Hematopoietic multipotent progenitor cell treated with erythropoietin and hydrocortisone succinate and interleukin-3 and kit ligand, for 17 days (in vitro differentiated cells): ENCODE measurements at places on chromosomes 6 and 20.

DNA sequence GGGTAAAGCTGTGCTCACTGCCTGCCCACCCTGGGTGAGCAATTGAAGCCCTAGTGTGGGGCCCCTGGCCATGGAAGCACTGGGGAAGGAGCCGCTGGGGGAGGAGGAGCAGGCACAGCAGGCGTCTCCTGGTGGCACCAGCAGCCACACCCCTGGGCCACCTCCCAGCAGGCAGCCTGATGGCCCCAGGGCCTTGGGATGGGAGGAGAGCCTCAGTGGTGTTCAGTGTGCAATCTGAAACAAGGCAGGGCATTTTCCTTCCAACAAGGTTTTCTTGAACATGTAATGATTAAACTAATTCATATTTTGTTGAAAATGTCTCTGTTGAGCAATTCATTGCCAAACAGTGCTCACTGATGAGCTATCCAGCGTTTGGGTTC lies 151.0 kb downstream of the ZDHHC14 start:
- DNase-seq, result no peak

DNA sequence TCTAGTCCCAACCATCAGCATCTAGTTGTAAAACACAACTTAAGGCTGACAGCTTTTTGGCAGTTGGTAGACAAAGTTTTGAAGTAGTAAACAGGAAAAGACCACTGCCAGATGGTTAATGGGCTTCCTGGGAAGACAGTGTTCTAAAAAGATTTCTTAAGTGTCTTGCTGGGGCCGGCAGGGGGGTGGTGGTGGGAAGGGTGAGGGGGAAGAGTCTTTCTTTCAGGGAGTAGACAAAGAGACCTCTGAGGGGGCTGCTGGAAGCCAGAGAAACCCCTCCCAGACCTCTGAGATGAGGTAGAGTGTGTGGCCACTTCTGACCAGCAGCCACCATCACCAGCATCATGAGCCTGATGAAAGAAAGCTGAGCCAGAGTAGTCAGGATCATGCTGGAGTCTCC lies 784.9 kb downstream of the TENT5A start:
- DNase-seq, result no peak

- DNase-seq, result no peak
These were observed 126.6 kb downstream of the DOK5 start for GRCh38 chr20:54601831-54602515.

GRCh38 chr20:33192912-33193501 lies 24.1 kb upstream of the BPIFA3 start:
- no peak for DNase-seq

- no peak for DNase-seq
These were observed 20.8 kb upstream of the MLN start for GRCh38 chr6:33824461-33825154.
